Cerebellar nuclear complex (tissue), 1 donor: ENCODE measurements at places on chromosomes 1 and 21.
A peak's percentile ranks its signal among the peaks of the same experiment; 100 is the strongest.

GRCh38 chr1:56056438-56057287 lies 522.7 kb downstream of the PLPP3 start:
- no peak for DNase-seq

DNA sequence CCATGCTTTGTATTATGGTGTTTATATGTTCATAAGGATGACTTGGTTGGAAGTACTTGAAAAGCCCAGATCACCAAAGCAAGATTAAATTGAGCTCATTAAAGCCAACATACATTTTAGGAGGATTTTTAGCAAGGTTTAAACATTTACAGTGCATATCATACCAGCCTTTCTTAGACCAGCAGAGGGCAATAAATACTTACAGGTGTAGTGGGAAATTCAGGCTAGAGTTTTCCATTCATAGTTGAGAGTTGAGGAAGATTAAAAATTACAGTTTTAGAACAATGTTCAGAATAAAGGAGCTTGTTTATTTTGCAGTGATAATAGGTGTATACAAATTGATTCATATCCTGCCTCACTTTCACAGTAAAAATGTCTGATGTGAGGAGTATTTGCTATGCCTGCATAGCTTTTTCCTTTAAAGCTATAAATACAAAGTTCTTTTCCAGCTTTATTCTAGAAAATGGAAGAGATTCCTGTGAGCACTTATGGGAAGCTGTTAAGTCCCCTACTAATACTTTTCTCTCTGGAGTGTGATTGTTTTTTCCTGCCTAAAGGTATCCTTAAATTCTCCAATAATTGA lies 35.3 kb downstream of the DTL start:
- DNase-seq = no peak

DNA sequence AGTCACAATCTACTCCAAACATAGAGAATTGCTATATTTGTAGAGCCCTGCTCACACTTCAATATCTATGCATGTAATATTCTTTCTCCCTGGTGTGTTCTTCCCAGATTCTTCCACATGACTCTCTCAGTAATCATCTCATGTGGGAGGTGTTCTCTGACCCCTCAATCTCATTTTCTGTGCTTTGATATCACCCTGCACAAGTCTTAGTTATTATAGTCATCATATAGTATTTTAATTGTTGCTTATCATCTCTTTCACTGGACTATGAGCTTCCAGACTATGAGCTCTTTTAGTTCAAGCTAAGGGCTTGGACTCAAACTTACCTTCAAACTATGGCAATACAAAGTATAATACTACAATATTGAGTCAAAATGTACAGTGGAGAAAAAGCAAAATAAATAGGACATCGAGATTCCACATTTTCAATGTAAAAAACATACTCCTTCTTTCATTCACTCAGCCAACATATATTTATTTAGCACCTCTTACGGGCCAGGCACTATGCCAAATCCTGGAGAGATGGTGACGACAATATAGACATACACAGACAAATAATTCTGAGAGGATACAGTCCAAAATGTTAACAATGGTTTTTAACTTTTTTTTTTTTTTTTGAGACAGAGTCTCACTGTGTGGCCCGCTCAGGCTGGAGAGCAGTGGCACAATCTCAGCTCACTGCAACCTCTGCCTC lies 12.7 kb downstream of the TESK2 start:
- DNase-seq = no peak

- no peak for DNase-seq
These were observed 13.9 kb downstream of the CD247 start for GRCh38 chr1:167504467-167504827.

DNA sequence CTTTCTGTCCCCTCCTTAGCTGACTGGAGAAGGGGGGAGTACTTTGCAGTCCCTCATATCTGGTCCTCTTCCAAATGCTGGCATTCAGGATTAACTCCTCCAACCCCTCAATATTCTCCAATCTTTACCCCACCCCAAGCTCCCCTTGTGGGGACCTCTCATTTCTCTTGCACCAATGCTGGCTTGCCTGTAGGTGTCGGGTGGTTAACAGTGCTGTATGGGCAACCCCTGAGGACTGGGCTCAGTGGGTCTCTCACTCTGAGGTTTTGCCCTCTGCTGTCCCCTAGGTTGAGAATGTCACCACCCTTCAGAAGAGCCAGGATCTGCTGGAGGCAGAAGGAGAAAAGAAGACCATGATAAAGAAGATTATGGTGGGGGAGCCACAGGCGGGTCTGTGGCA lies 27.0 kb downstream of the MROH7 start:
- no peak for DNase-seq

GRCh38 chr1:168861421-168862004 lies 132.5 kb upstream of the DPT start:
- DNase-seq = no peak

- DNase-seq = no peak
These were observed 12.4 kb upstream of the PLXNA2 start for GRCh38 chr1:208256556-208256955.

- no peak for DNase-seq
These were observed 80.0 kb downstream of the DESI2 start for GRCh38 chr1:244732851-244733450.

GRCh38 chr1:54312796-54313316 lies 93.3 kb downstream of the SSBP3 start:
- no peak for DNase-seq

- no peak for DNase-seq
These were observed 51.7 kb downstream of the SLC16A1 start for GRCh38 chr1:112904071-112904830.

GRCh38 chr1:25702101-25702775 lies 85.6 kb downstream of the MAN1C1 start:
- no peak for DNase-seq

DNA sequence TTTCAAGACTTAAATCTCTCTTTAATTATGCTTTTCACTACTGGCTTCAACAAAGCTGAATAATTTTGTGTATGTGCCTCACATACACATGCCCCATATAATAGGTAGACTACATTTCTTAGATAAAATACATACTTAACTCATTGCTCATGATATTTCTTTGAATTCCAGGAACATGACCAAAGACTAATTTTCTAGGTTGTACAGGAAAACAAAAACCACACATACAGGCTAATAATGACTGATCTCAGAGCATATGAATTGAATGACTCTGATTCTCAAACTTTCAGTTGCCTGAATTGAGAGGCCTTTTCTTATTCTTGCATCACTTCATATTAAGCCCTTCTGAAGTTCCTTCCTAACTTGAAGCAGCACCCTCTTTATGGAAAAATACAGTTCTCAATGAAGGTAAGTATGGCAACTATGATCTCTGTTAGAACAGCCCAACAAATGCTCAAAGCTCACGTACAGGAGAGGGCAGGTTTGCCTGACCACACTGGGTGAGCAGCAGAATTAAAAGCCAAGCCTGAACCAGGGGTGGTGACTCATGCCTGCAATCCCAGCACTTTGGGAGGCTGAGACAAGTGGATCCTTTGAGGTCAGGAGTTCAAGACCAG lies 22.6 kb upstream of the UAP1 start:
- DNase-seq = no peak

- DNase-seq = no peak
These were observed 84.1 kb downstream of the TAS1R2 start for GRCh38 chr1:18775341-18775740.

DNA sequence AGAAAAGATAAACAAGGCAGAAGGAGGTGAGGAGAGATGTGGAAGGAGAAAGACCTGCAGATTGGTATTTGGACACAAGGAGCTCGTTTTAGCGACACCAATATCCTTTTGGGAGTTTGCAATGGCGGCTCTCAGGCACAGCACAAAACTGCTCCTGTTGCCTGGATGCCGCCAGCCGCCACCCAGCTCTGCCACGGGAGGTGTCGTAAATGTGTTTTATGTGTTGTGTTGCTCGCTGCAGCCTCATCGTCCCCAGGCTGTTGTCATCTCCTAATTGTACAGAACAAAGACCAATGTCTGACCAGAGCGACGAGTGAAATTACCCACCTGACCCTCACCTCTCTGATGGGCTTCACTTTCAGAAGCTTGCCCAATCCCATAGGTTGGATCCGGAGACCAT lies 96.6 kb upstream of the ZNF281 start:
- no peak for DNase-seq

- peak; percentile 5 for DNase-seq
These were observed 55.5 kb downstream of the GABPA start for GRCh38 chr21:25790122-25790877.

DNA sequence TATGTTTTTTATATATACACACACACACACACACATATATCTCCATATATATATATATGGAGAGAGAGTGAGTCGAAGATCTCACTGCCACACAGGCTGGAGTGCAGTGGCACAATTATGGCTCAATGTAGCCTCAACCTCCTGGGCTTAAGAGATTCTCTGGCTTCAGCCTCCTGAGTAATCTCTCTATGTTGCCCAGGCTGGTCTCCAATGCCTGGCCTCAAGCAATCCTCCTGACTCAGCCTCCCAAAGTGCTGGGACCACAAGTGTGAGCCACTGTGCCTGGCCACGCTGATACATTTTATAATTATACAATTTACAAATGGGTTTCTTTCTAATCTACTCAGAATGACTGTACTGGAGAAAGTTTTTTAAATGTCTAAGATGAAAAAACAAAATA lies 664.2 kb downstream of the PTPRC start:
- no peak for DNase-seq

DNA sequence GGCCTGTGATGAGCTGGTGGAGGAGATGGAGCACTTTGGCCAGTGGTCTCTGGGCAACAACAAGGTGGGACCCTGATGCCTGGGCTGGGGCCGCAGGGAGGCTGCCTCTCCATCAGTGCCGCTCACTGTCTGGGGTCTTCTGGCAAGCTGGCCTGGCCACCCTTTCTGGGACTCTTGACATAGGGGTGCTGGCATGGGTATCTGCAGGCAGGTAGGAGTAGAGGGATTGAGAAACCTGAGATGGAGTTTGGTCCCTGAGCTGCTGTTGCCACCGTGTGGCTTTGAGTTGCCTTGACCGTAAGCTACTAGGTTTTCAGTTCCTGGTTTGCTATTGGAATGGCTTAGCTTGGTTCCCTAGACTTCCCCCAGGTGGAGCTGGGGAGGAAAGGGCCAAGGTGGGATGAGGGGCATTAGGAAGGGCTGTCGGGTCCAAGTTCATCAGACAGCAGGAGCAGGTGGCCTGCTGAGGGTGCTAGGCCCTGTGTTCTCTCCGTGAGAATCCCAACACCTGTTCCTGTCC lies 13.2 kb upstream of the MFN2 start:
- DNase-seq = no peak

DNA sequence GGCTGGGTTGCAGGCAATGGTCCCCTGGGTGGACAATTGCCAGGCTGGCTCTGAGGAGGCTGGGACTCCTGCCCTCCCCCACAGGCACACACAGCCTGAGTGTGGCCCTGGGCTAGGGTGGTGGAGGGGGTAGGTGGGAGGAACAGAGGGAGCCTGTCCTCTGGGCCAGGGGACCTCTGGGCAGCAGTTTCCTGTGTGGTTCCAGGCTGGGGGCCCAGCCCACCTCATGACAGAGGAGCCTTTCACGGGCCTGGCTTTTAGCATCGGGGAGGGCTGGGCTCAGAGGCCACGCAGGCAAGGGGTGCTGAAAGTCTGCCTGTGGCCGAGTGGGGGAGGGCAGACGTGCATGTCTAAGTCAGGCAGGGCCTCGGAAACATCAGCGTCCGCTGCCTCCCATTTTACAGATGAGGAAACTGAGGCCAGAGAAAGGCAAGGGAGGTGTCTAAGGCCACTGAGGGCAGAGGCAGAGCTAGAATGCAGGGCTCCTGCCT lies 7.0 kb downstream of the EXTL1 start:
- DNase-seq = no peak

DNA sequence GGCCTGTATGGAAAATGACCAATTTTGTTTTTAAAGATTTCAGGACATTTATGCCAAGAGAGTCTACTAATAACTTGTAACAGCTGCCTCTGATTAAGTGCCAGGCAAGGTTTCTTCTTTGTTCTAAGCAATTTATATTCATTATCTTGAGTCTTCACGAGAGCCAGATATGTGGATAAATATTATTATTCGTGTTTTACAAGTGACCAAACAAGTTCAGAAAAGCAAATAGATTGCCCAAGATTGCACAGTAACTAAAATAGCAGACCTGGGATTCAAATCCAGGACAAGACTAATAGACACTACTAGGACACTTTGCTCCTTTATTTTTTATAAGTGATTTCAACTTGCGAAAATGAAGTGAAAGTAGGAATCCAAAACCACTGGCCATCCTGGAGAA lies 30.1 kb upstream of the DPT start:
- DNase-seq = no peak

- no peak for DNase-seq
These were observed 19.8 kb upstream of the UAP1 start for GRCh38 chr1:162541619-162542141.

DNA sequence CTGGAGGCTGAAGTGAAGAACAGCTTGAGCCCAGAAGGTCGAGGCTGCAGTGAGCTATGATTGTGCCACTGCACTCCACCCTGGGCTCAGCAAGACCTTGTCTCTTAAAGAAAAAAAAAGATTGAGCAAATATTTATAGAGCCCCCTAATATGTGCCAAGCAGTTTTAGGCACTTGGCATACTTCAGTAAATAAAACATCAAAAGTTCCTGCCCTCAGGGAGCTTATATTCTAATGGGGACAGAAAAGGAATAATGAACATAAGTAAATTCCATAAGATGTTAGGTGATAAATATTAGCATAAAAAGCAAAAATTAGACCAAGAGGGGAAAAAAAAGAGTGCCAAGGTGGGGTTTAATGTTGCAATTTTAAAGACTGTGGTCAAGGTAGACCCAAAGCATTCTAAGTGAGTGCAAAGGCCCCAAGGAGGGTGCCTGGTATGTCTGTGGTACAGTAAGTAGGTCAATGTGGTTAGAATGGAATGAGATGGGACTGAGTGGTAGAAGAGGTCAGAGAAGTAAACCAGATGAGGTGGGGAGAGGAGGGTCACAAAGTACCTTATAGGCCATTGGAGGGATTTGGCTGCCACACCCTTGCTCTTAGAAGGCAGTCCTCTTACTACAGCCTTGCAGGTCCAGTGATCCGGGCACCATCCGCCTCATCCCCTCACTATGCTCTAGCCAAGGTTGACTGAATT lies 2.2 kb upstream of the TOE1 start:
- no peak for DNase-seq

DNA sequence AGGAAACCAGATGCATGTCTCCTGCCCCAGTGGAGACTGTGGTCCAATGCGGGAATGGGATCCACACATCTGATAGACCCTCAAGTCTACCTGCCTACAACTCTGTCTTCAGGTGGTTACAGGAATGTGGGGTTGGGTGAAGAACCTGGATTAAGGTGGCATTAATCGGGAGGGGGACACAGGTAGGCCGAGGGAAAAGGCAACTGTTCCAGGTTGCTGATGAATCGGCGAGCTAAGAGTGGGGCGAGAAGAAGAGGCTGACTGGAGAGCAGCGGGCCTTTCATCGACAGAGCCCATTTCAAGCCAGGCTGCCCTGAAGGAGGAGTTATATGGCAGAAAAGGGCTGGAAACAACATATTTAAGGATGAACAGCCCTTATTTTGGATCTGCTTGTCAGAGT lies 836 bp downstream of the CD2 start:
- DNase-seq = no peak

- DNase-seq = no peak
These were observed 17.1 kb downstream of the OLIG2 start for GRCh38 chr21:33042812-33043211.

DNA sequence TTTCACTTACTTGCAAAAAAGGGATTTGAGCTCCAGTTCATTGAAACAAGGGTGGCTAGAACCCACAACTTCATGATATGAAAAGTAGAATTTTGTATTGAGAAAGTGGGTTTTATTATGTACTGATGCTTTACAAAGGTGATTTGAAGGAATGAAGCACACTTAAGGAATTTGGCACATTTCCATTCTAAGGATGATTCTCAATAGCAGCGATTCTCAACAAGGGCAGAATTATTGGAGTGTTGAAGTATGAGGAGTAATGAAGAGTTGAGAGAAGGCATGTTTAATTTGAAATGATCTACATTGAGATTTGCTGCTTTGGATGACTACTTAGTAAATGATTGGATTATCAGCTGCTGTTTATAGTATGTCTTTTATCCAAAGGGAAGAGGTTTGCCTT lies 54.7 kb downstream of the FNBP1L start:
- DNase-seq = no peak
